ENCODE measurements at places on chromosomes 16 and 17. TPM values are rescaled to one million over a fixed set of nuclear protein-coding genes. Genes with fewer than 3 reads are reported as not detected.

DNA sequence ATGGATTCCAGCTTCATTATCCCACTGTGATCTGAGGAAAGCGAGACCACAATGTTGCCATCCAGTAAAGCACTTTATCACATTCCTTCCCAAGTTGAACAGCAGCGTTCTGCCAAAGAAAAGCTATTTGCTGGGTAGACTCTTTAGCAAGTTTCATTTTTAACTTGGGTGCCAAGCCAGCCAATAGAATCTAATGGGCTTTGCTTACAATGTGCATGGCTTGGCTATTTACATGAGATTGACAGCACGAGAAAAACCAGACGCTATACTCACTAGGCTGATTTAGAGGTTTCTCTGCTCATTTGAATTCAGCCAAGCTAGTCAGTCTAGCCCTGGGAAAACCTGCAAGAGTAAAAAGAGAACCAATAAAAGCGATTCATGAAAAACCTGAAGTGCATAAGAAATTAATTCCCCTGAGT lies 108.9 kb downstream of the CDH13 start:
- DNase-seq = no peak

The NLRC3 gene
- 20.5 TPM for total RNA-seq

DNA sequence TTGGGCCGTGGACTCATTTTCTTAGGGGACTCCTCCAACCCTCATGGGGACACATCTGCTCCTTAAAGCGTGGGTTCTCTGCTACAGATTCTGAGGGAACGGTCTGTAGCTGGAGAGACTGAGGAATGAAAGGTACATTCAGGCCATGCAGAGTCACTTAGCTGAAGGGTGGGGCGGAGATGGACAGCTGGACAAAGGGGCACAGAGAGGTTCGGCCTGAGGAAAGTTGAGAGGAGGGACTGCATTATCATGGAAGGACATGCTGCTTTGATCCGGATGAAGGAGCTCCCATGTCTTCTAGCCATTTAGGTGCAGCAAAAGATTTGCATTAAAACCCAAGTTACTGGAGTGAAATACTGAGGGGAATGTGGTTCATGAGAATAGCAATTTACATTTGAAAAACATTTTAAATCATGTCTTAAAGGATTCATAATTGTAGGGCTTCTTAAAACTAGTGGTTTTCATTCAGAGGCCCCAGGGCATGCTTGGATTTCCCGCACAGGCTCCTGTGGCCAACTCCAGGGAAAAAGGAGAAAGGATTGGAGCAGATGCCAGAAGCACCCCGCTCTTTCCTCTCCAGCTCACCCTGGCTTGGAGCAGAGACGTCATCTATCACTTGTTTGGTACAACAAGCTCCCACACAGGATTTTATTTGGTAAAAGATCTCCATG lies 54.2 kb downstream of the CDRT4 start:
- no peak for DNase-seq

The UMOD gene
- total RNA-seq = not detected

DNA sequence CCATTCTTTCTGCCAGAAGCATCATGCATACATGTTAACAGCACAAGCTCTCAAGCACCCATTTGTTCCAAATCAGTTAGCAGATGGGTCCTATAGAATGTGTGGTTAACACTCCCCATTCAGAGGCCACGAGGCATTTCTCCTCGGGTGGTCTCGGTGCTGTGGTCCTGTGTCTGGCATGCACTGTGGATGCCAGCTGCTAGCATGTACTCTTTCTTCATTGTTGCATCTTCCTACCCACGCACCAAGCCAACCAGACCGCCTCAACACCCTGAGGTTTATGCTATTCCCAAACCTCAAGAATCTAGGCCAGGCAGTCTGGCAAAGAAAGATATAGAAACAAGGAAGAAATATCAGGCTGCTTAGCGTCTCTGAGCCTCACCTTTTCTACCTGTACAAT lies 27.8 kb upstream of the MRTFB start:
- no peak for DNase-seq

DNA sequence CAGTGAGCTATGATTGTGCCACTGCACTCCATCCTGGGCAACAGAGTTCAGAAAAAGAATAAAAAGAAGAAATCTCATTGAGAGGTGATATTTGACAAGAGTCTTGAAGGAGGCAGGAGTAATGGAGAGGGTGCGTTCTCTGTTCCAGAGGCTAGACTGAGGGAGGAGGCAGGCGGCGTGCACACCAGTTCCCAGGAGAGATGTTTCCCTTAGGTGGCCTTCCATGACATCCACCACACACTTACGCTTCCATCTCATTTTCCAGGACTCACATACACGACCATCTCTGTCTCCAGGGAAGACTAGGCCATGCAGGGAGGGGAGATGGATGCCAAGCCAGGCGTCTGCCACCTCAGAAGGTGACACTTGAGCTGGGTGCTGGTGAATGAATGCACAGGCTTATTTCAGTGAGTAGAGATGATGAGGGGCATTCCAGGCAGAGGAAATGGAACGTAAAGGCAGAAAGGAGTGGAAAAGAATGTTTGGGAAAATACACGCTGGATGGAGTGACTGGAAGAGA lies 25.3 kb upstream of the N4BP1 start:
- DNase-seq = no peak
